ENCODE measurements at places on chromosomes 2 and 18.

- DNase-seq: no peak
These were observed 87.8 kb downstream of the KCTD1 start for GRCh38 chr18:26460449-26461091.

DNA sequence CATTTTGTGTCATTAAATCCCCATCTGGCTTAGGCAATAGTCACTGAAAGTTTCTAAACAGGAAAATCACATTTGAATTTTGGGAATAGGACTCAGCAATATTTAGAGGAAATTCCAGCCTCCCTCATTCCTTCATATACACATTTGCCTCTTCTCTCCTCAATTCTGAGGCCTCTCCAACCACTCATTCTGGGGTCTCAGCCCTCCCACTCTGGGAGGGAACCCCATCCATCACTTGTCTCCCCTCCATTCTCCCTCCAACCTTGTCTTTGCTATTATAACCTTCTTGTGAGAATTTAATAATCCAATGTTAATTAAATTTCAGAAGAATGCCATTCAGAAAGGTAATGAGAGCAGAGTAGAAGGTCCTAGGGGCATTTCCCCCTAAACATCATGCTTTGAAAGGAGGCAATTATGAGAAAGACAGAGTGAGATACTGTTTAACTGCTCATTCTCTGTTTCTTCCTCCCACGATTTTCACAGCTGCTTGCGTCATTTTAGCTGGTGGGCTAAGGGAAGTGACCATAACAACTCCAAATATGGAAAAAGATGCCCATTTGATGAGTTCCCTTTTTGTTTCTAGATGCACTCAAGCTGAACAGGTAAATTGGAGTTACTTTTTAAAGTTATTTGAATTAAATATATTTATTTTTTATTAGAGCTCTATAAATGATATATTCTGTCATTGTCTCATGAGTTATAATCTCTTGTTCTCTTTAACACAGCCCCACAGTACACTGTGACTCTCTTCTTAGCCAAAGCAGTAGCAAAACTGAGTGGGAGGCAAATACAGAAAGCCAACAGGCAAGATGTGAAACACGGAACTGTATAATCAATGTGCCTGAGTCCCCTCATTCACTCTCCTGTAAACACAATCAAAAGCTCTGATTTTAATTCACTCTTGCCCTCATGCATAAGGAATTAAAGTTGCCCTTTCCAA, 135.1 kb downstream of the DLGAP1 start:
- no peak for DNase-seq

DNA sequence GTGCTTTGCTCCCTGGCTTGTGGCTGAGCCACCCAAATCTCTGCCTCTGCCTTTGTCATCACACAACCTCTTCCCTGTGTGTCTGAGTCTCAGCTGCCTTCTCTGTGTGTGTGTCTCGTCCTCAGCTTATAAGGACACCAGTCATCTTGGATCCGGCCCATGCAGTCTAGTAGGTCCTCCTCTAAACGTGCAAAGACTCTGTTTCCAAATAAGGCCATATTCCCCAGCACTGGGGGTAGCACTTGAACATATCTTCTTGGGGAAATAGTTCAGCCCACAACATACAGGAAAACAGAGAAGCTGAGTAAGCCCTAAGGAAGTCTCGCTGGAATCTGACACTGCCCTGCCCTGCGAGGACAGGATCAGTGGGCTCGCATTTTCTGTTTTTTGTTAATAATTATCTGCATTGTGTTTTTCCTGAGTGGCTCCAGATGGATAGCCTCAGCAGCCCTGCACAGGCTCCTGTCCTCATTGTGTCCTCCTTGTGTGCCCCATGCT, 42.1 kb downstream of the MTCL1 start:
- no peak for DNase-seq

- no peak for DNase-seq
These were observed 38.2 kb upstream of the VIT start for GRCh38 chr2:36658277-36658748.

DNA sequence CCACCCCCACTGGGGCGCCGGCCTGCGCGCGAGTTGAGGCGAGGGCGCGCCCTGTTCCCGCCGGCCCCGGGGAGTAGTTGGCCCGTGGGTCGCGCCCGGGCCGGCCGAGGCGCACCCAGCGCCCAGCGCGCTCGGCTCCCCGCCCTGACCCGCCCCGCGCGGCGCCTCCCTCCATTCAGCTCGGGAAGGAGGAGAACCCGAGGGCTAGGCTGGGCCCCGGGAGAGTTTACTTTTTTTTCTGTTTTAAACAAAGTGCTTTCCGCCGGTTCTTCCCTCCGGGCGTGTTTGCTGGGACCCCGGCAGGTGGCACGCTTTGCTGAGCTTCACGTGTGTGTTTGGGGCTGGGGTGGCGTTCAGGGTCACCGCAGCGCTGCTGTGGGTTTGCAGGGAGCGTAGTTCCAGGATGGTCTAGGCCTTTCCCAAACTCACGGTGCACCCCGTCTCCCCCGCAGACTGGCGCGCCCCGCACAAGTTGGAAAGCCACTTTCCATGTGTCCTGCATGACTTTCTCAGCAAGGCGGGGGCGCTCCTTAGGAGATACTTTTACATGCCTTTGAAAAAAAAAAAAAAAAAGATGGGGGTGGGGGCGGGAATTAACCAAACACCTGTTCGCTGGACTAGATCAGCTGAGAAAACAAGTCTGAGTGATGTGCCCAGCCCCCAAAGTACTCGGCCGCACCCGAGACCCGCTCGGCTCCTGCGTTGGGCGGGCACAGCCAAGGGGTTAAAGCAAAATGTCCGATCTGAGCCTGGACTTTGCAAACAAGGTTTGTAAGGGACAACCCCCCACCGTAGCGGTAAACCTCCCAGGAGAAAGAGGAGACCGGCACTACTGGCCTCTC, 825 bp downstream of the ITGA6 start:
- DNase-seq: peak; percentile 36

- DNase-seq: no peak
These were observed 159.6 kb downstream of the BAZ2B start for GRCh38 chr2:159456500-159457426.

DNA sequence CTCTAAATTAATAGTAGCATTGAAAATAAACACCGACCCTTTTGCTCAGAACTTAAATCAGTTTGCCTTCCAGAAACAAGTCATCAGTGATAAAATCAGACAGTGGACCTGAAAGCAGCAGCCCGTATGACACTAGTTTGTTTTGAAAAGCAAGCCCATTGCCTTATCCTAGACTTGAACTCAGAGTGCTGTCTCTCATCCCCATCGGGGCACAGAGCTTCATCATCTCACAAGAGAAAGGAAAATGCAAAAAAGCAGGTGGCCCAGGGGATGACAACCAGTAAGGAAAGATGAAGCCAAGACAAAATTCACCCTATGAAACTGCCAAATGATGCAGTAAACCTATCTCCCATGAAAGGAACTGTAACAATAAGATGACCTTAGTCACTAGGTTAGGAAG, 71.2 kb downstream of the CERKL start:
- DNase-seq: no peak

DNA sequence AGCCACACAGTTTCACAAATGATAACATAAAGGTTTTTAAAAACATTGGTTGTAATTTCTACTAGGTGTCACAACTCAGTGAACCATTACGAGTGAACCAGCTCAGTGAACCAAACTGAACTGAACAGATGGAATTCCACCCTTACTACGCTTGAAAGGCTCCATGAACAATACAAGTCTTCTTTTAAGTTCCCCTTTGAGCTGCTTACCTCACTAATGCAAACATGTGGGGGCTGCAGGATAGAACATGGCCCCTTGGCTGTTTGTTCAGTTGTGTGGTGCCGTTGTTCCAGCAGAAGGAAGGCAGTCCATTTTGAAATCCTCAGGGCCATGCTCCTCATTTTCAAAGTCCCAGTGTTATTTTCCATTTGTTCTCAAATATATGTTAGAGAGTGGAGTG, 30.7 kb upstream of the KLHL14 start:
- no peak for DNase-seq

DNA sequence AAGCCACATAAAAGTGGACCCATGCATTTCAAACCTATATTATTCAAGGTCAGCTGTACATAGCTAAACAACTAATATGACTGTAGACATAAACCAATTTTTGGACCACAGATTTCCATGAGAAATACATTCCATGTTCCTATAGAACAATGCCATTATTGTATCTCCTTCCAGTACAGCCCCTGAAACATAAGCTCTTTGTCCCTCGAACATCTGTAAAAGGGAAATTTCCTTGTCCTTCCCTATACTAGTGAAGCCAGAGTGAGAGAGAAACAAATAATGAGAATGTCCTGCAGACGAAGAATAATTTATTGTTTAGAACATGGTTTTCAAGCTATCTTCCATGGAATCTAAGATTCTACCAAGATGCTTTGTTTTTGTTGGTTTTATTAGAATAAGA, 75.3 kb downstream of the GORASP2 start:
- DNase-seq: no peak

- no peak for DNase-seq
These were observed 28.8 kb upstream of the INO80C start for GRCh38 chr18:35526495-35527059.

- no peak for DNase-seq
These were observed 215.3 kb downstream of the GALR1 start for GRCh38 chr18:77464917-77465316.

DNA sequence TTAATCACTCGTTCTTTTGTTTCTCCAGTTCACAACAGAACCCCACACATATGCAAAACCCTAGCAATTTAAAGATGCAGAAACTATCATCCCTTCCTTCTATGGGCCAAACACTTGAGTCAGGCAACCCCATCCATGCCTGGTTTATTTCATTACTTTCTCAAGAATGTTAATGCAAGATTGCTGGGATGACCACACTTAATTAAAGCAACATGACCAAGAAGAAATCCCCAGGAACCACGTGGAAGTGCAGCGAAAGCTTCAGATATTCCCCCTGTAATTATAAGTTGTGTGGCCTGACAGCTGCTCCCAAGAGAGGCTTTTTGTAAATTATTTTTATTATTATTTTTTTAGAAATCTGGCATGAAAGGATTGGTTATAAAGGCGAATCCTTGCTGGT, 246.2 kb upstream of the ID2 start:
- DNase-seq: no peak

GRCh38 chr2:191500884-191501560, 176.9 kb upstream of the NABP1 start:
- DNase-seq: no peak

DNA sequence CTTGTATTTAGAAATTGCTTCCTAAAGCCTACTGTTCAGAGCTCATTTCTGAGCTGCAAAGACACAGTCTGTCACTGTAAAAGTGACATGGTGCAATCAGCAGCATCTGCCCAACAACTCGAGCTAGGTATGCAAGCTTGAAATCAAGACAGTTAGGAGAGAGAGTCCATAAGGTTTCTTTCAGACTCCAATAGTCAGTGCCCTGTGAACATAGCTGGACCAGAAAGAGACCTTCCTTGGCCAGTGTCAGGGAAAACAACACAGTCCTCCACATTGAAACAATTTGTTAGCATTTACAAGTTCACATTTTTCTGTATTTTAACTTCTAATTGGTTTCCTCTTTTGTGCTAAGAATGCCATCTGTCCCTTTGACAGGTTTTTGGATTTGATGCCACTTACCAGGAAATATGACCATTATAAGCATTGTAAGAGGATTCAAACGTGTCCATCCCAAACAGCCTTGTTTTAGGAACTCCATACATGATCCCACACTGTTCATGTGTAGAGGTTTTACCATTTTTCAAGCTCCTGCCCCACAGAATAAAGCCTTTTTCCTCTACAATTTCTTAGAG, 8.9 kb upstream of the MYCN start:
- no peak for DNase-seq
